ENCODE measurements at places on chromosomes 4 and X.
A peak's percentile ranks its signal among the peaks of the same experiment; 100 is the strongest.

GRCh38 chr4:101251261-101251660, 96.1 kb downstream of the PPP3CA start:
- no peak for DNase-seq

DNA sequence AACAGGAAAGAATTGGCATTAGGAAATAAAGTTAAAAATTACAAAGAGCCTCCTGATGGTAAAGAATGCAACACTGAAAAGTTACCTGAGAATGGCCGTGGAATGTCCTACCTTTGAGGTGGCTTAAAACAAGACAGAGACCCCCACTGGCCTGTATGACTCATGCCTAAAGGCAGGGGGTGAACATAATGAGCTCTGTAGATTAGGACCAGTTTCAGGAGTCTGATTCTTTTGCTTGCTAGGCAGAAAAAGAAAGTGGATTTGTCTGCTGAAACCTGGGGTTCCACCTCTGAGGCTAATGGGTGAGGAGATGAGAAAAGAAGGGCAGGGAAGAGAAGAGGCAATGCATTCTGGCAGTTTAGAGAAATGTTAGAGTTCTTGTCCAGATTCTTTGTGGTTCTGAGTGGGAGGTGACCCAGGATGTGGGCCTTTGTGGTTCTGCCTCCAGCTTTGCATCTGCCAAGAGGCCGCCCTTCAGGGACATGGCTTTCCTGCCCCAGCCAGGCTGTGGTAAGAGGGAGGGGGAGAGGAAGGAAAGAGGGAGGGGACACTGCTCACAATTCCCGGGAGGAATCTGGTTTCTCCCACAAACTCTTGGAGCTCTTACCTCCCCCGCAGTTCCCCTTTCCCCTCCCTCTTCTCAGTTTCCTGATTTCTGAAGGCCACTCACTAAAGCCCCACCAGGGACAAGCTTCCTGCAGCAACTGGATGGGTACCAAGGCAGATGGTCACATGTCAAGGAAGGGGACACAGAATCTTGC, 109.6 kb downstream of the EFNB1 start:
- DNase-seq, result no peak

DNA sequence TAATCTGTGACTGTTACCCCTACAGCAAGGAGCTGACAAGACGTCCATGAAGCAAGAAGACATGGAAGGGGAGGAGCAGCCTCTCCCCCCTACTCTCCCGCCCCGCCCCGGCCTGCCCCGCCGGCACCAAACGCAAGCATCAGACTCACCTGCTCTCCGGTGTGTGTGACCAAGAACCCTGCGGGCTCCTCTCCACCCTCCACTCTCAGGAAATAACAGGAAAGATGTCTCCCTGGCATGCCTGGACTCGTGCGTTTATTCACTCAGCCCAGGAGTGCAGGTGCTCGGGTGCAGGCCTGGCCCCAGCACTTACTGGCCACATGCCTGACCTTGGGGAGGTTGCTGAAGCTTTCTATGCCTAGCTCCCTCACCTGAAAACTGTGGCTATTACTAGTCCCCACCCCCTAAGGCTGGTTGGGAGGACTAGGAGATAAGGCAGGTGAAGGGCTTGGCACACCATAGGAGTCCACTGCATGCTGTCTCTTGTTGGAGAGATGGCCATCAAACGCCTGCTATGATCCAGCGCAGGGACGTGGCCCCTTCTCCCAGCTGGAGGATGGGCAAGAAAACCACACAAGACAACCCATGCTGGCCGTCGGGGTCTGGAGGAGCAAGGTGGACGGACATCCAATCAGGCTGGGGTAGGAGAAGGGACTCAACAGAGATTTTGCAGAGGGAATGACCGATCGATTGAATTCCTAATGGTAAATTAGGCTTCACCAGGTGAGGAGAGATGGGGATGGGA, 34.9 kb upstream of the CLDN24 start:
- peak; percentile 86 for DNase-seq

DNA sequence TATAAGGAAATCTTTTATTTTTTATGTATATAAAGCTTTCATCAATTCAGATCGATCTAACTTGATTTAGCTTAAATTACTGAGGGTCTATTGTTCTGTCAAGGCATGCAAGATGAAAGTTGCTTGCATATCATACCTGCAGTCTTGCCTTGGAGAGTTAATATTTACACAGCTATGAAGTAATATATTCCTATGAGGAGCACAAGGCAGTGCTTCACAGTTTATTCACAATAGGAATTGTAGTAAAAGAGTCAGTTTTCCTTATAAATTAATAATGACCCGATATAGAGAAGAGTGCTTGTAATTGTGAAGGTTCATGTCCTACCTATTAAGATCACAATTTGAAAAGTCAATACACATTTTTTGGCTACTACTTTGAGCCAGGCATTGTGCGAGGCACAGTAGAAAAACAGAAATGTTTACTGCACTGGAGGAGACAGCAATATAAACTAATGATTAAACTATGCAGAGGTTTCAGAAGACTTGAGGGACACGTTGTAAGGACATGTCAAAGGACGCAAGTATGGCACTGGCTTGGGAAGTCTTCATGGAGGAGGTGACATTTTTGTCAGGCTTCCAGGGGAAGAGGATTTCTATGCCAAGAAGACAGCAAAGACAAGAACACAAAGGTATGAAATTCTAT, 38.8 kb downstream of the REELD1 start:
- no peak for DNase-seq

- no peak for DNase-seq
Observed at GRCh38 chr4:13605330-13605729, 22.2 kb downstream of the BOD1L1 start.

- no peak for DNase-seq
Observed at GRCh38 chr4:129144755-129145206, 48.8 kb downstream of the C4orf33 start.

- DNase-seq, result no peak
Observed at GRCh38 chr4:137631605-137632004, 99.3 kb upstream of the PCDH18 start.

- DNase-seq, result peak; percentile 70
Observed at GRCh38 chr4:80365928-80366327, 30.4 kb downstream of the CFAP299 start.

DNA sequence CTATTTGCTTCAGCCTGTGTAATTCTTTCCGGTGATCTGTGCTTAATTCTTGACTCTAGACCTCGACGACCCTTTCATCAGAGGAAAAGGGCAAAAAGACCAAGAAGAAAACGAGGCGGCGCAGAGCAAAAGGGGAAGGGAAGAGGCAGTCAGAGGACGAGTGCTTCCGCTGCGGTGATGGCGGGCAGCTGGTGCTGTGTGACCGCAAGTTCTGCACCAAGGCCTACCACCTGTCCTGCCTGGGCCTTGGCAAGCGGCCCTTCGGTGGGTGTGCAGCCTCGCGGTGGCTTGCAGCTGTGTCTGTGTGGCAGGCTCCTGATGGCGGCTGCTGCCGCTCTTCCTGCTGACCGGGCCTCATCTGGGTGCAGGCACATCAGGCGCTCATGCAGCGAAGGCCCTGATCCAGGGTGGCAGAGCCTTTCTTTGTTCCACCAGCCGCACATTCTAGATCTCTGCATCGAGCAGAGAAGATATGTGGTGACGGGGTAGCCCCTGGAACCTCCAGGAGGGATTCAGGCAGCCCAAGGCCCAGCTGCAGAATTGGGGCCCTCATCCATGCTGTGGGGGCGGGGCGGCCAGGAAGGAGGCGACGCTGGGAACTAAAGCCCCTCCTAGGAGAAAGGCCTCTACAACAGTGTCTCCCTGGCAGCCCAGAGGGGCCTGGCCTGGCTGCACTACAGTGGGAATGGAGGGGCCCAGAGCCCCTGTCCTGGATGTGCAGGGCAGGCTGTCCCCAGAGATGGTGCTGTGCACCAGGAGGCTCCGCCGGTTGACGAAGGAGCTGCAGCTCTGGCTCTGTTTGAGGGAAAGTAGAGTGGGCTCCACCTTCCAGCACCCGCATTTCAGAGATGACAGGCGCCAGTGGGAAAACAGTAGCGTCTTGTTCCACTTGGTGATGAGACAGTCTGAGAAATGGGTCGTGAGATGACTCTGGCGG, 32.1 kb downstream of the NELFA start:
- DNase-seq, result no peak

- peak; percentile 33 for DNase-seq
Observed at GRCh38 chr4:2583517-2583916, 47.1 kb downstream of the FAM193A start.

DNA sequence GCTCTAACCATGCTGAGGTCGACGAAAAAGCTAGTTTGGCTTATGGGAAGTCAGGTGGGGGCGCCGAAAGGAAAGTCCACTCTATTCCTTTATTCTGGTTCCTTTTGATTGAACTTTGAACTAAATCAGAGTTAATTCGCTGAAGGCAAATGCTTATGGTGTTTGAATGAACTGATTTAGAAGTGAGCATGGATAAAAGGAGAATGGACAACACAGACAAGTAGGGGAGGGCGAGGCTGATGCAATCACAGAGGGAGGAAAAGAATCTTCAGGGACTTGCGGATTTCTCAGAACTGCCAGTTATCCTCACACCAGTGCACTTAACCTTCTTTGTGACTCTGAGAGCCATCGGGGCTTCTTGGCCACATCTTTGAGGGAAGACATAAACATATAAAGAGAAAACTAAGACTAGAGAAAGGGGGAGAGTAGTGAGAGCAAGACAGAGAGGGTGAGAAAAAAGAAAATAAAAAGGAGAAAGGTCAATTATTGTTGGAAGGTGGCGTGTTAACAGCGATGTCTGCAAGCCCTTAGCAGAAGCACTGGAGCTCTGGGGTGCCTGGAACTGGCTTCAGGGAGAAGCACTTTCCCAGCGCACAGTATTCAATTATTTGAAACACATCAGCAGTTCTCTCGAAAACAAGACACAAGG, 79.6 kb upstream of the PLAC1 start:
- no peak for DNase-seq

GRCh38 chr4:53574528-53574927, 16.8 kb downstream of the LNX1 start:
- no peak for DNase-seq

- DNase-seq, result peak; percentile 22
Observed at GRCh38 chr4:77104791-77105540, 29.2 kb upstream of the CCNI start.

GRCh38 chrX:101550362-101550750, at the start of gene ARMCX1:
ARMCX1 (plus strand) TSS chrX:101550547; CDS start chrX:101552931, 2,384 bp downstream.
- peak; percentile 15 for DNase-seq

DNA sequence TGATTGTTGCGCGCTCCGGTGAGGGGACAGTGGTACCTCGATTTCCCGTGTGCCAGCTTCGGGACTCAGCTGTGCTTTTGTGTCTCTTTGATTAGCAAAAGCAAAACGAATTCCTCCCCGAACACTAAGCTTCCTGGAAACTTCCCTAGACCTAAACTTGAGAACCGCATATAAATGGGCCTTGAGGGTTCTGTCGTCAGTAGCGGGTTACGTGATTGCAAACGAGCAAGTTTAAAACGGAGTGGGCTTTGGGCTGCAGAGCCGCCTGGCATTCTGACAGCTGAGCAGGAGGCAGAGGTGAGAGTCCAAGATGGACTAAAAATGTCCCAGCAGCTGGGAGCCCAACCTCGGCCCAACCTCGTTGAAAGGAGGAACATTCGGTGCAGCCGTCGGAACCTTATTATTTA, 1.2 kb upstream of the TAPT1 start:
- no peak for DNase-seq

- DNase-seq, result peak; percentile 8
Observed at GRCh38 chrX:42755815-42756214, 22.1 kb downstream of the PPP1R2C start.

- no peak for DNase-seq
Observed at GRCh38 chrX:69389101-69389501, 115.0 kb upstream of the NALF2 start.

- no peak for DNase-seq
Observed at GRCh38 chr4:124504431-124504830, 208.1 kb downstream of the ANKRD50 start.

DNA sequence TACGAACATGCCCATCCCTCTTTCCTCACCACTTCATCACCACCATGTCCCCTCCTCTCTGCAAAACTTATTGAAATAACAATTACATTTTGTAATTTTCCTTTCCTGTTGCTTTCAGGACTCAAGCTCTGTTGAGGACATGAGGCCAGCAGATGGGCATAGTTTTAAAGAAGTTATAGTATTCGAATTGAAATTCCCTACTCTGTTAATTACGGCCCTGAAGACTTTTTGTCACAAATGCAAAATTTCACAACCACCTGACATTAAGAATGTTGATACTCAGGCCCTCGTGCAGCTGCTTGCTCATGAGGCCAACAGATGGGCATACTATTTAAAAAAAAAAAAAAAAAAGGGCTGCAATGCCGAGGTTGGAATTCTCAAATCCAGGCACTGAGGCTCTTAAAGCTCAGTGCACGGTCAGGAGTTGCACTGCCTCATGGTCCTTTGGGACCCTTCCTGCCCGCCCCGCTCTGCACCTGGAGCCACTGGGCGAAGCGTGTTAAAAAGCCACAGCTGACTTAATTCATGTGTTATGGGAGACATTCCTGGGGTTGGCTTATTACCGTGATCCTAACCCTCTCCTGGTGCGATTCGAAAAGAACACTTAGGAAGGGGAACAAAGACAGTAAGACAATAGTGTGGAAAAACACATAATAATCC, 34.2 kb upstream of the FAT1 start:
- no peak for DNase-seq

GRCh38 chr4:12644261-12644660, 839.9 kb downstream of the RAB28 start:
- no peak for DNase-seq

DNA sequence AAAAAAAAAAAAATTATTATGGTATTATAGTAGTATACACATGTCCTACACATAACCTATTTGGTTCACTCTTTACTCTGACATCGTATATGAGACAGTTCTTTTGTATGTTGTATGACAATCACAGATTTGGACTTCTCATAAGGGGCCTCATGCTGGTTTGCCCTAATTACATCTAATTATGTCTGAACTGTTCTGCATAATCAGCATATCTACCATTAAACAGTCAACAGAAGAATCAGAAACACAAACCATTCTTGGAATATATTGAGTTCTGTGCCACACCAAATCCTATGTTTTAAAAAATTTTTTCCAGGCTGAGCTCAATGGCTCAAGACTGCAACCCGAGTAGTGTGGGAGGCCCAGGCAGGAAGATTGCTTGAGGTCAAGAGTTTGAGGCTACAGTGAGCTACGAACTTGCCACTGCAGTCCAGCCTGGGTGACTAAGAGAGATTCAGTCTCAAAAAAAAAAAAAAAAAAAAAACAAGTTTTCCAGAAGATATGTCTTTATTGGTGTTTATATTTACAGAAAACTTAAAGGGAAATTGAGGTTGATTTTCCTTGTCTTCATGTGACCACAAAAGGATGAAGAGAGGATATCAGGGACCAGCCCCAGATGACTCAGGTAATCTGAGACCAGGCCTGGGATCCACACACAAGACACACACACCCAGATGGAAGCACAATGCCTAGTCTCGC, 22.2 kb downstream of the TRIM61 start:
- no peak for DNase-seq

- no peak for DNase-seq
Observed at GRCh38 chr4:82493721-82494425, 63.5 kb downstream of the ENOPH1 start.

- DNase-seq, result no peak
Observed at GRCh38 chrX:46687619-46688018, 71.3 kb downstream of the SLC9A7 start.

- peak; percentile 26 for DNase-seq
Observed at GRCh38 chrX:65846974-65847373, 179.5 kb downstream of the MSN start.
